Left ventricle myocardium inferior (tissue), 1 donor: ENCODE measurements at places on chromosomes 3 and 15.

DNA sequence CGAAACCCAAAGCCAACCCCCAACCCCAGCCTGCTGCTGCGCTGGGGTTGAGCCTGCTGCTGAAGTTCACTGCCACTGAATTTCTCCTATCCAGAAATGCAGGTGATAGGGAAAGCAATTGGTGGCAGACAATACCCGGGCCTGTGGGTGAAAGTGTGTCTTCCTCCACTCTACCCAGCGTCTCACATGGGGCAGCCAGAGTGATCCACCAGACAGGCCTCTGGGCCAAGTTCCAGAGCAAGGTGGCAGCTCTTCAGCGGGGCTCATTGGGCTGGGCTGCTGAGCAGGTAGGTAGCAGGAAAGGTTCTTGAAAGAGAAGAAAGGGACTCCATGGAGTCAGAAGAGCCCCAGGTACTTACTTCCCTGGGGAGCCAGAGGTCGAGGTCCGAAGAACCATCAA is 6.0 kb downstream of the ADCY5 start:
- DNase-seq = no peak

DNA sequence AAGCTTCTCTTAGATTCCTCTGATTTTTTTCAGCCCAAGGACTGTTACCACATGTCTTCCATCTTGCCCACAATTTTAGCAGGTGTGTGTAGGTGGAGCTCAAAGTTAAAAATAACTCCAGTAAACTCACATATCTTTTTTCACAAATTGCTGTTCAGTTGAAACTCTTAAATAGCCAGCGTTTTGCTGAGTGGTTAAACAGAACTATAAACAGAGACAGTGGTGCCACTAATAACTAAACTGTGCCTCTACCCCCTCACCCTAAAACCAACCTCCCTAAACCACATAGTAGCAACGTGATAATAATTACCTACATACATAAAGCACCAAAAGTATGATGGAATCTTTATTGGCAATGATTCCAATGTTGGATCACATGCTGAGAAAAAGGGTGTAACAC is 525.1 kb downstream of the PDCD6IP start:
- DNase-seq = no peak

GRCh38 chr3:122004107-122004506 is 17.9 kb downstream of the ILDR1 start:
- no peak for DNase-seq

- DNase-seq = no peak
Observed at GRCh38 chr3:46512191-46512749, 14.5 kb downstream of the RTP3 start.

GRCh38 chr3:190058521-190059241 is 62.0 kb downstream of the P3H2 start:
- no peak for DNase-seq

- DNase-seq = no peak
Observed at GRCh38 chr3:51398595-51399310, 7.7 kb downstream of the RBM15B start.

DNA sequence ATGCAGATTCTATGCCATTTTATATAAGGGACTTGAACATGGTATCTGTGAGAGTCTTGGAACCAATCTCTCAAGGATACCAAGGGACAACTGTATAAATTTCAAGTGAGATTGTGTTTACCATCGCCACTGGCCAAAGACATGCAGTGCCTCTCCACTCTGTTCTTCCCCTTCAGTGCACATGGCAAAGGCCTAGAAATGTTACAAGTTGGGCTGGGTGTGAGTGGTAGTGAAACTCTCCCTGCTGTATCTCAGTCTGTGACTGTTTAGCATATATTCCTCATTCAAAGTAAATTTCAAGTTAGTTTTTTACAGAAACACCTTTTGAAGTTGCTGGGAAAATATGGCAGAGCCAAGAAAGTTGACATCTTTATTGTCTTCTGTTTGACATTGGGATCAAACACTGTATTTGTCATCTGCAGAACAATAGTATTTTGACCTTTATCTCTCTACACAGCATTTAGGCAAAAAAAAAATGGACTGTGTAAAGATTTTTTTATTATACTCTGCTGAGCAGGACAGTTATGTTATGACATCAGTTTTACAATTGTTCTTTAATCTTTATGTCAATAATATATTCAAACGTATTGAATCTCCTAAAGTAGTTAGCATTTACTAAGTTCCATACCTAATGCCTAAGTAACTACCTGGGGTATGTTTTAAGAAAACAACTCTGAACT is 101.4 kb downstream of the CCNL1 start:
- no peak for DNase-seq

- DNase-seq = no peak
Observed at GRCh38 chr3:63043631-63044030, 168.4 kb upstream of the CADPS start.

DNA sequence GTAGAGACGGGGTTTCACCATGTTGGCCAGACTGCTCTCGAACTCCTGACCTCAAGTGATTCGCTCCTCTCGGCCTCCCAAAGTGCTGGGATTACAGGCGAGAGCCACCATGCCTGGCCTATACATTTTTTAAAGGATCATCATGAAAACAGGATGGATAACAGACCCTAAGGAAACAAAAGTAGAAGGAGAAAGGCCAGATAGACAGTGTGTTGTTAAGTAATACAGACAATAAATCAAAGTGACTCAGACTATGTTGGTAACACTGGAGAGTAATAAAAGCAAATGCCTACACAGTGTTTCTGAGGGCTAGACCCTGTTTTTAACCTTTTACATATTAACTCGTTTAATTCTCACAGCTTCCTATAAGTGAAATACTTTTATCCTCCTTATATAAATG is 133.8 kb upstream of the MCTP2 start:
- no peak for DNase-seq

DNA sequence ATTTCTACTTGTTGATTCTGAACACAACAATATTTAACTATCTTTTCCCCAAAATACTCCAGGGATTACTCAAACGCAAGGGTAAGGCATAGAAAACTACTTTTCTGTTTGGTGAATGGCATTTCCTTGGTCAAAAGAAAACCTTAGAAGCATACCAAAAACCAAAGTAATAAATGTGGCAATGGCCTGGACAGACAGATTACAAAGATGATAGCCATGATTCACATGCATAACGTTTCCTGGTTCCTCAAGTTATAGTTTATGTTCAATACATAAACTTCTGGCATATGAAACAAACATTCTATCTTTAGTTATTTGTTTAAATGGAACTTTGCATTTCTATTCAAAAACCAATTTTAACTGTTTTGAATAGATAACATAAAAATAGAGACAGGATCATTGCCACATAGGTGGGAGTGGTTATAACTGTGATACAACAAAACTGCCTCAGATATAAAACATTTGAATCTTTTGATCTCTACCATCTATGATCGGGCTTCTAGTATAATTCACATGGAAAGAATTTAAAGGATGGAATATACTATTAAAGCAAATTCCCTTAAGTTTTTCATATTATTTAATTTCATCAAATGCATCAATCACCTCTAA is 32.1 kb downstream of the FOXP1 start:
- DNase-seq = no peak

DNA sequence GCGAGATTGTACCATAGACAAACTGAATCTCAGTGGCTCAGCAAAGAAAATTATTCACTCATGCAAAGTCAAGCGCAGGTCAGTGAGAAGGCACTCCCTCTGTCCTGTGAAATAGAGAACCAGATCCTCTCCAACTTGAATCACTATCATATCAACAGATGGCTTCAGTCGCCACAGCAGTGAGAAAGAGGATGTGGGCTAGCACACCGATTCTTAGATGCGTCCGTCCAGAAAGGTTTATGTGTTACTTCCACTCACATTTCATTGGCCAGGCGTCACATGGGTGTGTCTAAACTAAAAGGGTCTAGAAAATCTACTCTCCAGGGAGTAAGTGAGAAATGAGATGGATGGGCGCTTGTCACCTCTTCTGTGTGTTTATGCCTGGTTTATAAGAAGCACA is 141.6 kb upstream of the KBTBD8 start:
- no peak for DNase-seq
